Common myeloid progenitor, CD34-positive (primary cell): ENCODE measurements at places on chromosomes 12 and 14.

GRCh38 chr14:61569812-61570548 lies 125.3 kb upstream of the HIF1A start:
- peak; percentile 71 for DNase-seq

DNA sequence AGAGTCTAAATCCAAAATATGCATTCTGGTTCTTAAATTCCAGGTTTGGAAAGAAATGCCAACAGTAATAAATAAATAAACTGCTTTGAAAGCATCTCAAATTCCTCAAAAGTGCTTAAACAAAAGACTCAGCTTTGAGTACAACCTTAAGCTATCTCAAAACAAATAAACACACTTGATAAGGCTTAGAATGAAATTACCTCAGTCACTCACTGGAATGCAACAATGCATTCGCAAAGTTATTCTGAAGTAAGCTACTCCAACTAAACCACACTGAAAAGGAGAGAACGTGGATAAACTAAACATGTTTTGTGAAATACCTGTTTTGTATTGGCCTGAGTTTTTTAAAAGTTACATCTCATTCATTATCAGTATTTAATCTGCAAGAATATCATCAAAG lies 1.2 kb downstream of the SPTSSA start:
- DNase-seq = no peak

DNA sequence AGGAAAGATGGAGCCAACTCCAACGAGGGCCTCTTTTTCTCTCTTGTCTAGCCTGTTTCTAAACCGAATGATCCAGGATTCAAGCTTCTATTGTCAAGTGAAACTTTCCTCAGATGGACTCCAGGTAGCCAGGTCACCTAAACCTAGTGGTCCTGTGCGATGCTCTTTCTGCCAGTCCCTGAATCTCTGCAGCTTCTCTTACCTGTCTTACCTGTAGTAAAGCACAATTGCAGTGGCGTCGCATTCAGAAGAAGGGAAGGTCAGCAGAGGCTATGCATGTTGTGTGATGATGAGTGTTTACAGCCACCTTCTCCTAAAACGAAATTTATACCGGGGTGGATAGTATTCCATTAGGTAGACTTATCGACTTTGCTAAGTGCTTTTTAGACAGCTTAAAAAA lies 47.4 kb upstream of the TRAF3 start:
- DNase-seq = no peak

DNA sequence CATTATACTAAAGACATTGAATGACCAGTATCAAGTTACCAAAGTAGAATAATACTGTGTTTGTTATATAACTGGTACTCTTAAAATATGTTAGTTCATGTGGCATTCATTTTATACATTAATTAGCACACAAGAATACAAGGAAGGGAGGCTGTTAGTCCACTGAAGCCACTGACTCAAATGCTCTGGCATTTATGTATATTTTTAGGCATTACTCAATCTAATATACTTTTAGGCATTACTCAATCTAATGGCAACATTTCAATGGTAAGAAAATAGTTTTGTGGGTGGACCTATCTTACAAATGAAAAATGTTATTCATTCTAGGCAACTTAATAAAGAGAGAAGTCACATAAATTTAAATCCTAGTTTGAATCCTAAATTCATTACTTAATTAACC lies 874.4 kb upstream of the USP15 start:
- DNase-seq = no peak

DNA sequence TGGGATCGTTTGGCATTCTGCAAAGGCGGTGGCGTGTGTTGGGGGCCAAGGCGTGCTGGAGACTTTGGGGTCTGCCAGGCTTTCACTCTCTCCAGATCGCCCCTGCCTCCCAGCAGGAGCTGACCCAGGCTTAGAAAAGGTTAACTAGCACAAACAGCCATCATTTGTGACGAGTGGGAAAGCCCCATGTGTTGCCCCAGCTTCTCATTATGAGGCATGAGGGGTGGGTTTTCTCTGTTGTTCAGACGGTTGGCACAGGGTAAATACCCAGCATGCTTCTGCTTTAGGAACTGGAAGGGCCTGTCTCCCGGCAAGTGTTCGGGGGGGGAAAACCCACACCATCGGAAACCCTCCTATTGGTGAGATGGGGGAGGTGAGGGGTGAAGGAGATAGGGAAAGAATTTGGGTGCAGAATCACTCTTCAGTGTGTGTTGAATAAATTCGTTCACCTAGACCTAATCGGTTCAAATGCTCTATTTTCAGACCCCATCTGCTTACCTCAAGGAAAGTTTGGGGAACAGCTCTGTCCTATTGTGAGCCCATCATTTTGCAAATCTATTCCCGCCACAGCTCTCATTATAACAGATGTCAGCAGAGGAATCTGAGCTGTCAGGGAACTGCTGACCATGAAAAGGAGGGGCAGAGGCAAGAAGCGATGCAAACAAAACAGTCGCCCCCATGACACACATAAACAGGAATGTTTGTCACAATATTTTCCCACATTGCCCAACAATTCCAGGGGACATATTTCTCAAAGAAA lies 34.7 kb upstream of the C12orf42 start:
- no peak for DNase-seq

GRCh38 chr12:109811624-109811995 lies 21.6 kb downstream of the TRPV4 start:
- DNase-seq = no peak

DNA sequence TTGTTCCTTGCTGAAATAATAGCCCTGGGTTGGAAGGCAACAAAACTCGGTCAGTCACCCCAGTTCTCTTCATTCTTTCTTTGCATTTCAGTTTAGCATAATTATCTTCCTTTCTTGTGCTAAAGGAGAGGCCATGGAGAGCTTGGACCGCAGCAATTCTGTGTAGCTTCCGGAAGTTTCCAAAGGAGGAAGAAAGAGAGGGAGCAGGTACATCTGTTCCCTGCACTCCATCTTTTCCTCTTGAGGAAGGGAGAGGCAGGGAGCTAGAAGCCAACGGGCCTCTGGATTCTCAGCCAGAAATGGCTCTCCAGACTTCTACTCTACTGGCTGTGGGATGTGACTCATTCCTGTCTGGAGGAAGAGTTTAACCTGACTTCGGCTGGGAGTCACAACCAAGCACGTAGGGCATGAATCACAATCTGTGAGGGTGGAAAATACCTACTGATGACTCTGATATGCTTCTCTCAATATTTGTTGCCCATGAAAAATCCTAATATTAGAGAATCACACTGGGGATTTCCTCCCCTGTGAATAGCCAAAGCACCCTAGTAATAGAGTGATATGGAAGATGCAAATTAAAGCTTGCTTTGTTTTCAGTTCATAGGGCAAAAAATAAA lies 17.0 kb downstream of the ANO6 start:
- DNase-seq = no peak

- DNase-seq = no peak
Measured at GRCh38 chr12:26032719-26033241, 74.3 kb downstream of the RASSF8 start.

DNA sequence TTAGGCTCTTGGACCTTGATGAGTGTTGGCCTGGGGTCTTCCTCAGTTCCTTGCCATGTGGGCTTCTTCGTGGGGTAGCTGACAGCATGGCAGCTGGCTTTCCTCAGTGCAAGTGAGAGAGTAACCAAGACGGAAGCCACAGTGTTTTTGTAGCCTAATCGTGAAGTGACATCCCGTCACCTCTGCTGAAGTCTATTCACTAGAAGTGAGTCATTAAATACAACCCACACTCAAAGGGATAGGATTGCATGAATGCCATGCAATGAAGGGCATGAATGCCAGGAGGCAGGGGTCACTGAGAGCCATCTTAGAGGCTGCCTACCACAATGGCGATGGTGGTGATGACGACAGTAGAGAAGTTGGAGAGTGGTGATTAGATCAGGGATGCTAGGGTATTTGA lies 13.5 kb upstream of the ASIC1 start:
- no peak for DNase-seq

DNA sequence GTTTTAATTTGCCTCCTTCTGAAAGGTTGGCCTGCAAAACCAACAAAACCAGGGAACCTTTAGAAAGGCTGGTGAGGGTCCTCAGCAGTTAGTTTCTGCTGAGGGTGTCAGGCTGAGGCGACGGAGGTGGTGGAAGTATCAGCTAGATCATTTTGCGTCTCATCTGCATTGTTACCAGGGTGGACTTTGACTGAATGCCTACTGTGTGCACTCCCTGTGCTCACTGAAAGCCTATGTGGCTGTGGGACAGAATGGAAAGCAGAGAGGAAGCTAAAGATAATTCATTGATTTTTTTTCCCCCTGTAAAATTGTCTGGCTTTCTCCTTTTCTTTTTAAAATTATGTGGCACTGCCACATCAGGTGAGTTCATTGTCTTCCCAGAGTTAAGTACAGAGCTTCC lies 68.4 kb upstream of the SRSF5 start:
- no peak for DNase-seq

DNA sequence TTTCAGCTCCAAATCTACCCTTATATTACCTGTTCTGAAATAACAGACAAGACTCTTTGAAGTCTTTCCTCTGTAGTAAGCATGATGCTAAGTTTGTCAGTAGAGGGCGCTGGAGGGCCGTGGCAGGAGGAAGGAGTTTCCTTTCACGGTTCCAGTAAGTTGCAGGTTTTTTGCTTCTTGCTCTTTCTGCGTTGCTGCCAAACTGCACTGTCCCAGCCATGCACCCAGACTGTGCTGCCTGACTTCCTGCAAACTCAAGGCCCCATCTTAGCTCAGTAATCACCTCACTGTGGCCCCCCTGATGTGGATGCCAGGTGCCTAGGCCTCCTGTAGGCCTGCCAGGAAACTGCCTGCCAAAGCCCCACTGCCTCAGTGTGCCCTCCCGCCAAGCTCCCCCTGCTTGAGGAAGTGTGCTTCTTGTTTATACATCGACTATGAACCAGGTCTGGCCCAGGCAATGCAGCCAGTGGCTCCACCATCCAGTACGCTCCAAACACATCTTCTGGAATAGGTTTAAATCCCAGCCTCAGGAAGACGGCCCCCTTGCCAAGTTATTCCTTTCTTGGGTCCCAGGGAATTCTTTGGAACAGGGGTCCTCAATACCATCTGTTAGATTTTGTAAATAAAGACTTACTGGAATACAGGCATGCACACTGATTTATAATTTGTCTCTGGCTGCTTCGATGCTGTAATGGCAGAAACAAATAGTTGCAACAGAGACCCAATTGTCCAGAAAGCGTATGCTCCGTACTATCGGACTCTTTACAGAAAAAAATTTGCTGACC lies 193.7 kb upstream of the LRIG3 start:
- peak; percentile 86 for DNase-seq

- DNase-seq = no peak
Measured at GRCh38 chr14:63375769-63376168, 57.0 kb upstream of the GPHB5 start.

- no peak for DNase-seq
Measured at GRCh38 chr12:13570005-13570694, 373.6 kb downstream of the EMP1 start.

GRCh38 chr14:84458881-84459280 lies 1071.1 kb upstream of the FLRT2 start:
- DNase-seq = no peak

DNA sequence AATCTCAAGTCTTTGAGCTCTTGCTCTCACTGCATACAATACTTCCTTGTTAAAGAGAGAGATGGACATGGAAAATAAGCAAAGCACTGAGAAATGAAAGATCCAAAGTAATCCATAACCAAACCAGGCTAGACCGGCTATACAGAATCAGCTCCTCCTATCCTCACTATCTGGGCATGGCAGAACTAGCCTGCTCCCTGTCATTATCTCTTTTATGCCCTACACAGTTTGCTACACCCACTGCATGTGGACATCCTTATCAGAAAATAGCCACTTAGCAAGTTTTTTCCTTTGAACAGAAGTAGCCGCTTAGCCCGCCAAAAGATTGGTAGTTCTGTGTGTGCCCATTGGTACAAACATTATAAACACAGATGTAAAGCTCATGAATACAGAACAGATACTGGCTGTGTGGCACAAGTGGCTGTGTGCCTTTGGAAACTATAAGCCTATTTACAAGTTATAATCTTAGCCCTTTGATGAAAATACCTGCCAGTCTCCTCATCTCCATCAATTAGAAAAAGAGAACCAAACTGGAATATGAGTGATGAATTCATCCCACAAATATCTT lies 34.7 kb downstream of the SPTB start:
- peak; percentile 7 for DNase-seq

GRCh38 chr12:94429633-94430032 lies 30.0 kb downstream of the CEP83 start:
- DNase-seq = no peak

- DNase-seq = no peak
Measured at GRCh38 chr14:55901291-55901690, 216.9 kb upstream of the PELI2 start.

DNA sequence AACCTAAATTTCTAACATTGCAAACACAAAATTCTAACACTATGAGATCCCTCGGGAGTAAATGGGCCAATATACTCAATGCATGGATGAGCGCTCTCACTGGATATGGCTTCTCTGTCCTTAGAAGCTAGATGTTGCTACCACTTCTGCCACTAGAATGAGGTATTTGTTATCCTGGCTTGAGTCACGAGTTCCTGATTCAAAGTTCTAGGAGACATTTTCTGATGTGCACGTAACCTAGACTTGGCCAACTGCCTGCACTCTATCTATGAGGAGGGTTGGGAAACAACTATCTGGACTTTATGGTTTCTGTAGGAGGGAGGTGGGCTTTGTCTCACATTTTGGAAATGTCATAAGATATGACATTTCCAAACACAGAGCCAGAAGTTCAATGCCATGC lies 37.6 kb downstream of the FERMT2 start:
- DNase-seq = no peak

DNA sequence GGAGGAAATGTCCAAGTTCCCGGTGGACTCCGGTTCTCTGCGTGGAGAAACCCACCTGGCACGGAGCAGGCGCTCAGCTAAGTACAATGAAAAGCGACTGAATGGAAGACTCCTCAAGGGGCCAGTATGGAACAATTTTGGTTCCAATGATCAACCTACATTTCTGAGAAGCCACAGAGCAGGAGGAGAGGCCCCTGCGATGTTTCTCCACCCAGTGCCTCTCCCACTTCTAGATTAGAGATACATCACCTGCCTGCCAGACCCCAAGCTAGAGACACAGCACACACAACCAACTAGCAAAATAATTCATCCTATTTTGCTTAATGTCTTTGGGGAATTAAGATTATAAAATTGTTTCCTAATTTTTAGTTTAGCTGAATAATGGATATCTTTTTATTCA lies 38.8 kb downstream of the ATG14 start:
- DNase-seq = no peak
